ENCODE measurements at places on chromosomes 2 and 18.
A peak's percentile ranks its signal among the peaks of the same experiment; 100 is the strongest.

- DNase-seq = no peak
Observed at GRCh38 chr2:65464604-65465003, 32.2 kb upstream of the SPRED2 start.

- DNase-seq = no peak
Observed at GRCh38 chr2:61950571-61951315, 45.3 kb downstream of the COMMD1 start.

DNA sequence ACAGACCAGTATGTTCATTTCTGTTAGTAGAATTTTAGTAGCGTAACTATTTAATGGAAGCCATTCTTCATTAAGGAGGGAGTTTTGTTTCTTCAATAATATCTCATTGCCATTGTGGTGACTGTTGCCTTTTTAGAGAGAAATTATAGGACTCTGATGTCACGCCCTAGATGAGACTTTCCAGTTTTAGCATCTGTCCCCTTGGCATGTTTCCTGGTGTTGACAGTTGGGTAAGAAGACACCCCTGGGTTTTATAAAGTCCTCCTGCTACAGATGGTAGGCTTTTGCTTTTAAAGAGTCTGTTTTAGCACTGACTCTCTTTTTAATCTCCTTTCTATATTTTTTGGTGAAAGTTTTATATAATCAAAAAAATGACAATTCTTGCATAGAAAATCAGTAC, 41.9 kb downstream of the KCNJ3 start:
- DNase-seq = no peak

DNA sequence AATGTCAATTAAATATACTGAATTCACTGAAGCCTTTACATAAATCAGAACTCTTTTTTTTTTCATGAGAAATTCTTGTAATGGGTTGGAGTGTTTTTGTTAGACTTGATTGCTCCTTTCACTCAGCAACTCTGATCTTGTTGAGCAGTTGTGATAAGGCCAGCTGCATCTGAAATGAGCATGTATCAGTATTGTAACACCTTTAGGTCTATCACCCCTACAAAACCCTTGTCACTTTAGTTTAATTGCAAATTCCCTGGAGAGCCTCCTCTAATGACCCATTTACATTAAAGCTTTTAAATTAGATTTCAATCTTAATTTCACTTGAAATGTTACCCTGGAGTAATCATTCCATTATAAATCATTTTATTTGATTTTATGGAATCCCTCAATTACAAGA, 346.8 kb upstream of the TCF4 start:
- DNase-seq = no peak

- DNase-seq = no peak
Observed at GRCh38 chr2:118535818-118536212, 311.6 kb downstream of the EN1 start.

DNA sequence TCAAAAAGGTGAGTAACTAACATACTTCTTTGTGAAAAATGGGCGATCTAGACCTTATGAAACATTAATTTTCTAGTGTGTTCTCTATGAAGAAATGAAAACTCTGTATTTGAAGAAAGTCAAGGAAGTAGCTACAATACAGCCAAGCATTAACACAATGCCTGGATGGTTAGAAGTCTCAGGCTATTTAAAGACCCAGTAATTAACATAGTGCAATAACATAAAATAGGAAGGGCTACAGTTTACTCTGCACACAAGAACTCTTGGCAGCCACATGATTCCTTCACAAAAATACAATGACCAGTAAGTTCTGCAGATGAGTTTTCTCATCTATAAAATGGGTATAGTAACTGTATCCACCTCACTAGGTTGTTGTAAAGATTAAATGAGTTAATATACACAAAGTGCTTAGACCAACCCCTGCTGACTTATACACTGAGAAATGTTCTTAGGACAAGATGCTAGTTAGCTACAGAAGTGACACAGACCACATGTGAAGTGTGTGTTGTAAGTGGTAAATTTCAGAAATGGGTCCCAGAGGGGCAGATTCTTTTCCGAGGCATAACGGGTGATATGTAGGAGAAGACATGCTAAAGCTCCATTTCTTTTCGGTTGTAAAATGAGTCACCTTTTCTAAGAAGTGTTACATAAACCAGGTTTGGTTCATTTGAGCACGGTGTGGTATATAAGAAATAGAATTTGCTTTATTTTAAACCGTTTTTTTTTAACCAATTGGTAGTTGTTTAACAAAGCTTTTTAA, 61.8 kb downstream of the CXCR4 start:
- no peak for DNase-seq

GRCh38 chr18:59725142-59725541, 27.9 kb upstream of the CCBE1 start:
- peak; percentile 62 for DNase-seq

- no peak for DNase-seq
Observed at GRCh38 chr18:40413160-40413559, 1541.9 kb upstream of the PIK3C3 start.

DNA sequence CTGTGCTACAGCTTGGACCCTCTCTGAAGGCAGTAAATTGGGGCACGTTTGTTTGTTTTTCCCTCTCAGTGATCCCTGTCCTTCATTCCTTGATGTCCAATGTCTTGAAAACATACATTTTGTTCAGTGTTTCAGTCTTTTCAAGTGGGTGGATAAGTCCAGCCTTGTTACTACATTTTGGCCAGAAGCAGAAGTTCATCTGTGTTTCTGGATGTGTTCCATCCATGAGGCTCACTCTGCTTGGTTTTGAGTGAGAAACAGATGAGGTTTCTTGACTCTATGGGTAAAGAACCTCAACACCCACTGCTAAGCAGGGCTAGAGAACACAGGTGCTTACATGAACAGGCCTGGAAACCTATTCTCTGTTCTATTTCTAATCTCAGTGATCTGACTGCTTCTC, 74.5 kb upstream of the RFX8 start:
- DNase-seq = no peak

DNA sequence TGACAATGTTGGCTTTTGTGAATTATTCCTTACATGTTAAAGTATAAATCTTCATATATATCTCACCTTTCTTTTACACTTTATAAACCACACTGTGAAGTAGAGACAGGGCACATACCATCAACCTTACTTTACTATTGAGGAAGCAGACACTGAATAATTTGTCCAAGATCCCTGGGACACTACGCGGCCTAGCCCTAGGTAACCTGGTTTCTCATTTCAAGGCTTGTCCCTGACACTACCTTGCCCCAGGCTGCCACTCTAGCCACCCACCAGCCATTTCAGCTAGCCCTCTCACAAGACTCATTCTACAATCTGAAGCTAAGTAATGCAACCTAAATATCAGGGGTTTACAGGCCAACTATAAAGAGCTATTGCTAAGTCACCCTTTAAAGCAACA, 26.7 kb downstream of the CCDC93 start:
- DNase-seq = no peak

- DNase-seq = no peak
Observed at GRCh38 chr2:160104115-160104514, 41.7 kb upstream of the PLA2R1 start.

DNA sequence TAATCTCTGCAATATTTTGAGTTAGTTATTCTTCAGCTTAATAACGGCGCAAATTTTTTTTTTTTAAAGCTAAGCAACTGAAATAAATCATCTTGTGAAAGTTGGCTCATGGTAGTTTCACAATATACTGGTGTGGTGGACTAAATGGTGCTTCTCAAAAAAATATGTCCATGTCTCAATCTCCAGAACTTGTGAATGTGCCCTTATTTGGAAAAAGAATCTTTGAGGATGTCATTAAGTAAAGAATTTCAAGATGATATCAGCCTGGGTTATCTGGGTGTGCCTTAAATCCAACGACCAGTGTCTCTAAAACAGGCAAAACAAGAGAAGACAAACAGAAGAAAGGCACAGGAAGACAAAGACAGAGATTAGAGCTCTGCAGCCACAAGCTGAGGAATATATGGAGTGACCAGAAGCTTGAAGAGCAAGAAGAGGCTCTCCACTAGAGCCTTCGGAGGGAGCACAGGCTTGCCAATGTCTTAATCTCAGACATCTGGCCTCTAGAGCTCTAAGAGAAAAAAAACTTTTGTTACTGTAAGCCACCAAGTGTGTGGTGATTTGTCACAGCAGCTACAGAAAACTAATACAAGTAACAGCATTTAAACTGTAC, 71.4 kb downstream of the HNMT start:
- DNase-seq = peak; percentile 19

- no peak for DNase-seq
Observed at GRCh38 chr18:7889515-7889914, 322.4 kb downstream of the PTPRM start.
